Central memory CD8-positive, alpha-beta T cell (primary cell): ENCODE measurements at places on chromosomes 7 and 10.

DNA sequence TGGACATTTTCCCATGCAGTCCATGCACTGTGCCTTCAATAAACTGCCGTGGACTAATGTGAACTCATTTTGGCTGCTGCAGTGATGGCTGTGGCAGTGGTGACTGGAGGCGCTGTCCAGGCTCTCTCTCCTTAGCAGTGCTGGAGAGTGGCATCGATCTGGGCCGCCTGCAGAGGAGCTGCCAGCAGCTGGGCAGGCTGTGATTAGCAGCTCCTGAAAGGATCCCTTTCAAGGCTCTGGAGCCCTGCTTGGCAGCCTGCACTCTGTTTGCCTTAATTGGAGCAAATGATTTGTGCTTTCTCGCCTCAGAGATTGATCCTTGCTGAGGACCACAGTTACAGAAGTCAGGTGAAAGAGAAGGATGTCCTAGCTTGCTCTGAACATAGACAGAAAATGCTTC, 130.1 kb upstream of the VWC2 start:
- no peak for DNase-seq

GRCh38 chr10:21340331-21340730, 185.2 kb downstream of the SKIDA1 start:
- no peak for DNase-seq

GRCh38 chr10:126243971-126244370, 144.3 kb downstream of the ADAM12 start:
- no peak for DNase-seq

DNA sequence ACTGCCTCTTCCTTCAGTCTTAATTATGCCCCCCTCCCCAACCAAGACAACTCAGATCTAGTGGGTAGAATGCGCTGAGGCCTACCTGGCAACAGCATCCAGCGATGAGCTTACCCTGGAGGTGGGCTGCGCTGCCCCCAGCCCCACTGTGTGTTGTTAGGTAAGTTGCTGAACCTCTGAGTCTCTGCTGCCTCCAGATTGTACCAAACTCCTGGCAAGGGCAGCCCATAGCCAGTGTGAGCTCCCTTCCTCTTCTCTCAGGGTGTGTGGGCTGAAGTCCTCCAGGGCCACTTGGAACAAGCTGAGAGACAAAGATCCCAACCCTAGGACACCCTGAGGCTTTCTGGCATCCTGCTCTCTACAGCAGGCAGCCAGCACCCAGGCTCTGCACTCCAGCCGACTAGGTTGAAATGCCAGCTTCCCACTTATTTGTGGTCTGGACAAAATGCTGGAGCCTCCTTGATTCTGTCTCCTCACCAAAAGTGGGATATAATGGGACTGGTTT, 135.3 kb downstream of the ARHGAP22 start:
- no peak for DNase-seq

GRCh38 chr7:128962899-128963298, 25.2 kb downstream of the IRF5 start:
- no peak for DNase-seq

DNA sequence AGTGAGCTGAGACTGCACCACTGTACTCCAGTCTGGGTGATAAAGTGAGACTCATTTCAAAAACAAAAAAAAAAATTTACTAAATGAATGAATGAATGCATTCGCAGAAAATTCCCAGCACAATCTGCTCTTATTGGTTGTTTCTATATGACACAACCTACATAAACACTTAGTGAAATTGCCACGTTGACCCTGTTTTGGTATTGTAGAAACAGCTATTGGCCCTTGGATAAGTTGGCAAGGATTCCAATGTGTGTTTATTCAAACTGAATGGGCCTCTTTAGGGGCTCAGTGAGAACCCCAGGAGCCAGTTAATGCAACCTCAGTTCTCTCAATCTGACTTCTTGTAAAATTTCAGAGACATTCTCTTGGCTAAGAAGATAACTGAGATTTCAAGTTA, 66.0 kb downstream of the HHEX start:
- no peak for DNase-seq

DNA sequence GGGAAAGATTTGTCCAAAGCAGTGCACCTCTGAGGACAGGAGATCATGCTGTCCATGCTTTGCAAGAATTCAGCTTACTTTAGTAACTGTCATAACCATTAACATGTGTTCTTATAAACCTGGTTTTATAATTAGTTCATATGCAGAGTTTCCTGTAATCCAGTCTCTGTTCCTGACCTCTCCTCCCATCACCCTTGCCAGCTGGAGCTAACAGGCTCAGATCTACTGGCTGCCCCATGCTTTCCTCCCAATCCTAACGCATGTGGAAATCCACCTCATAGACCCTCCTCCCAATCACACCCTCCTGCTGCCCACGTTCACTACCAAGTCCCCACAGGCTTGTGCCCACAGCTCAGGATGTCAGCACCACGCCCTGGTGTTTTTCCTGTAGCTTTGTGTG, 45.3 kb upstream of the PFKP start:
- DNase-seq, result no peak

- DNase-seq, result no peak
Measured at GRCh38 chr10:62534031-62534430, 159.9 kb downstream of the ZNF365 start.

GRCh38 chr10:133067149-133068105, 20.3 kb upstream of the ADGRA1 start:
- DNase-seq, result no peak

DNA sequence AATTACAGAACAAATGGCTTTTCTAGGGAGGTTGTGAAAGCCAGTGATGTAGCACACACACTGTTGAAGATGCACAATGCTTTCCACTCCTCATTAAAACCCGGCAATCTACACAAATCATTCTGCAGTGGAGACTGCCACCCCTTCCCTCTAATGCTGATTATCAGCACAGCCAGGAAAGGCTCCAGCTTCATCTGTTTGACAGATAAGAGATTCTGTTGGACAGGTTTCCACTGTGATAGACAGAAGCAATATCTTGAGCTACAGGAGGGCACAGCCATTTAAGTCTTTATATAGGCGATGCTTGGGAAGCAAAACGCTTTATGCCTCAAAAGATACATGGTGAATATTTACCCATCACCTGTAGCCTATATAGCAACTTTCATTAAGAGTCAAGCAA, 555.6 kb downstream of the GLRX3 start:
- DNase-seq, result no peak

- DNase-seq, result no peak
Measured at GRCh38 chr7:41457832-41458437, 245.0 kb downstream of the INHBA start.

DNA sequence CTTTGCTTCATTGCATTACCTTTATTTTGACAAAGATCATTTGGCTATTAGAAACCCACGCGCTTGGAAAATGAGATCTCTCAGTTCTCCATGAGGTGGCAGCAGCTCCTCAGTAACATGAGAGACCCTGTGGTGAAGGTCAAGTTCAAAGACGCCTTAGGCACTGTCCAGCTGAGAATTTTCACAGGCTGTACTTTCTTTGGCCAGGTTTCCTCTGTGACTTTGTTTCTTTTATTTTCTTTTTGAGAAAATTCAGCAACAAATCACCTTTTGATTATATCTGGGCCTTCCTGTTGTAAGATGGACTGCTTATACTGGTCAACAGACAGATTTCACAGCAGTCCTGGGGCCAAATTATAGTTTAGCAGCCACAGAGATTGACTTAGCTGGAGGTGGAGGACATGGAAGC, 54.5 kb downstream of the RAB18 start:
- DNase-seq, result no peak

DNA sequence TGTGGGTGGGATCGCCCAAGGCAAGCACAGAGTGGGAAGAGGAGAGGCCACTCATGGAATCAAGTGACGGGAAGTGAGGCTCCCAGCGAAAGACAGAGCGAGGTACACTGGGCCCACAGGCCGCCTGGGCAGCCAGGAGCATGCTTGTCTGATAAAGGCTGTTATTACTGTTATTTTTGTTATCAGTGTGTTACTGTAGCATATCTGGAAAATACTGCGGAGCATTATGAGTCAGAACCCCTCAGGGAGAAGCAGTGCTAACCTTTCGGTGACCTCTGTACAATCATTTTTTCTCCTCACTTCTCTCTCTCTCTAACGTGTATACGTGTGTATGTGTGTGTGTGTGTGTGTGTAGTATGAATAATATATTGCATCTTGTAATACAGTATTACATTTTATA, 3.8 kb upstream of the TCERG1L start:
- no peak for DNase-seq

- DNase-seq, result no peak
Measured at GRCh38 chr7:129750501-129750900, 139.0 kb downstream of the NRF1 start.

DNA sequence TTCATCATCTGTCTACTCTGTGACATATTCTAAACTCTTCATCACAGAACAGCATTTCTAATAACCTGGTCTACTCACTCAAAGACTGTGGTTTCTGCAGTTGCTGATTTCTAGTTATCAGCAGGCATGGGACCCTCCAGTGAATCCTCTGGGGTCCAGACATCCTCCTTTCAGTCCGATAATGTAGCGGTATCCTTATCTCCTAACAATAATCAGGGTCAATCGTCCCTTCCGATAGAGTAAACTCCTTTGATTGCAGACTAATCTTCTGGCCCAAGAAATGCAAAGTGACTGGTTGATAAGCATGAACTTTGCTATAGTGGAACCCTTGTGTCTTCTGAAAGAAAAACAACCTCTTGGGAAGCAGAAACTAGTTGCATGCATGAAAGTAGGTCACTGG, 1209.8 kb upstream of the CELF2 start:
- DNase-seq, result no peak

DNA sequence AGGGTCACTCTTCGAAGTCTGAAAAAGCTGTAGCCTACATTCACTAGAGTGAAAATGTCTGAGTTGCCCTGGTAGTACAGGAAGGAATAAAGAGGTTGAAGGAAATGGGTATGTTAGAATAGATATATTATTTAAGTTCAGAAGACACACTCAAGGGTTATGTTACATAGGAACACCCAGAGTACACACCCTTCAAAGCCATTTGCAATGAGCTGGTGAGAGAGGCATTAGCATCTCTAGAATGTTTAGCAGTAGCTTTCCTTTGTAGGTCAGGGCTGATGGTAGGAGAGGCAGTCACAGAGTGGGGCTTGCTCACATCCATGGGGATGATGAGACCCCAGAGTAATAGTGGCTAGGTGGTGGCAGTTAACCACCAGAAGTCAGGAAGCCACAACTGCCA, 221.2 kb downstream of the SLC25A13 start:
- no peak for DNase-seq

- DNase-seq, result no peak
Measured at GRCh38 chr7:35802649-35803048, 1.8 kb downstream of the SEPTIN7 start.

- no peak for DNase-seq
Measured at GRCh38 chr7:159116581-159117339, 27.9 kb downstream of the VIPR2 start.

- no peak for DNase-seq
Measured at GRCh38 chr7:151537818-151538561, 18.3 kb upstream of the RHEB start.

DNA sequence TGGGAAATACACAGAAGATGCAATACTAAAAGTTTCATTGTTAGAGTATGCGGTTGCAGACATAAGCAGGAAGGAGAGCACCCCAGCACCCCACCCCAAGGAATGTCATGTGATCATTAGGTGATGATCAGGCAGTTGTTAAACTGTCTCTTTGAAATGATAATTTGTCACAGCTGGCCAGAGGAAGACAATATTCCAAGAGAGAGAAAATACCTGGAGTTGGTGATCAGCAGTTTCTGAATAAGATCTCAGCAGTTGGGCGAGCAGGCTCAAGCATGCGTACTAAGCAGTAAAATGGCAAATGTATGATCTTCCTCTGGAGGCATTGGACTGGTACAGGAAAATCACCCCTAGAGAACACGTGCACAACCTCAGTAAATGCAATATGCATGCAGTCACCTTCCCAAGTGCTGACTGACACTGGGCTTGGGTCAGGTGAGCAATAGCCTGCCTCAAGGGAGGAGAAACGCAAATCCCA, 250.1 kb upstream of the MBL2 start:
- DNase-seq, result no peak

DNA sequence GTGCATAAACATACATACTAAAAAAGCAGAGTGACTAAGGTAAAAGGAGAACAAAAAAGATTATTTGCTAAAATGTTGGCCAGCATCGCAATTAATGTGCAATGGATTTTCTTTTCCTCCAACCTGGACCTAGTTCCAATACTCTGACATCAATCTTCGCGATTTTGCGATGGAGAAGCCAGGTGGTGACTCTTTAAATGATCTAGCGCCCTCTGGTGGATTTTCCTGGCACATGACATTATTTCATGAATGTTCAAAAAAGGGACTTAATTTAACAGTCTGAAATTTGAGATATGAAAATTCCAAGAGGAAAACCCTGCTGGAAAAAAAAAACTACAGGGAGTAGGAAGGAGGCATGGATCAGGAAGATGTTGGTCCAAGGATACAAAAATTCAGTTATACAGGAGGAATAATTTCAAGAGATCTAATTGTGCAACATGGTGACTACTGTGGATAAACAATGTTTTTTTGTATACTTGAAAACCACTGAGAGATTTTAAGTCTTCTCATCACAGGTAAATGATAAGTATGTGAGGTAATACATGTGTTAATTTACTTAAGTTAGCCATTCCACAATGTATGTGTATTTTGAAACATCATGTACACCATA, 4.3 kb upstream of the KCNMA1 start:
- peak; percentile 37 for DNase-seq

DNA sequence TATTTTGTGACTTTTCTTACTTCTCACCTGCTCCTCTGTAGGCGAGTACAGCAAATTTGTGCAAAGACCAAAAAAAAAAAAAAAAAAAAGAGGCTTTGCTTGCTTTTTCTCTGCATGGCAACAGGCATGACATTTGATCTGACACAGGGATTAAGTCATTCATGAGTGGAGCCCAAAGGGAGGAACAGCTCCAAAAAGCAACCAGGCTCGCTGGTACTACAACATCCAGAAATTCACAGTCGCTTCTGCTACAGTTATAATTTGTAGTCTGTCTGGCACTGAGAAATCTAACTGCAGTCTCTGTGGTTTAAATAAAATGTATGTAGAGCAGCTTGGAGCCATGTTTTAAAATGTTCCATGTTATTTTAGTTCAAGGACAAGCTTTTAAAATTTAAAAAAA, 31.7 kb downstream of the MKX start:
- DNase-seq, result no peak

GRCh38 chr10:33136781-33137180, 178.8 kb upstream of the ITGB1 start:
- DNase-seq, result no peak

DNA sequence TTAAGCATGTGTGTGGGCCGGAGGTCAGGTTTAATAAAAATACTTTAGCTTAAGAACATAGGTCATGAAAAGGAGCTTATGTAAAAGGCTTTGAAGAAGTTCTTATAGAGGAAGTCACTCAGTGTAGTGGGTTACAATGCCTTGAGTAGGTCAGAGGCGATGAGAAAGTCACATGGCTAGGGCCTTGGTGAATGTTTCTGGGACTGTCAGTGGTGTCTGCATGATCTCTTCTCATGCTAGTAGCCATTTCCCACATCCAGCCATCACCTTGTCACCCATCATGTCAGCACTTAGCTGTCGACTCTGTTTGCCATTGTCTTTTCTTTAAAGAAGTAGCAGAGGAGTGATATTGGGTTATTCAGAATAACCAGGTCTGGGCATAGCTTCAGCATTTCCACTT, 236.6 kb downstream of the CDK14 start:
- no peak for DNase-seq

- no peak for DNase-seq
Measured at GRCh38 chr10:61188101-61188500, 244.1 kb upstream of the RHOBTB1 start.

- no peak for DNase-seq
Measured at GRCh38 chr10:106672517-106673175, 491.9 kb downstream of the SORCS1 start.
